ENCODE measurements at places on chromosomes 16 and 17. TPM values are rescaled to one million over a fixed set of nuclear protein-coding genes. Genes with fewer than 3 reads are reported as not detected.

Gene ARHGAP27
- total RNA-seq = 21.6 TPM

Gene SLFN12L
- total RNA-seq = 0.59 TPM

Gene SCN4A
- total RNA-seq = not detected

Gene TNP2
- total RNA-seq = not detected

Gene KRT222
- not detected for total RNA-seq

Gene GRB7
- 8.2 TPM for total RNA-seq

Gene NDRG4
- 23.6 TPM for total RNA-seq

Gene SRCIN1
- 6.6 TPM for total RNA-seq

Gene KRTAP16-1
- not detected for total RNA-seq

Gene HEATR9
- total RNA-seq = not detected

Gene CCL14
- 0.97 TPM for total RNA-seq

Gene CFAP97D1
- not detected for total RNA-seq

Gene ZSCAN10
- not detected for total RNA-seq

Gene TBC1D26
- total RNA-seq = 1.2 TPM

Gene MMP28
- total RNA-seq = 2.9 TPM

Gene DOC2B
- 45.3 TPM for total RNA-seq

Gene OTOP3
- total RNA-seq = not detected

Gene ALOX12
- total RNA-seq = not detected

Gene VTN
- total RNA-seq = 0.51 TPM

Gene PPL
- total RNA-seq = 16.0 TPM

Gene CX3CL1
- total RNA-seq = 31.2 TPM

Gene KCNH4
- total RNA-seq = not detected

Gene ZC3H7A
- total RNA-seq = 91.2 TPM

Gene C1QL1
- total RNA-seq = not detected

Gene CHD9NB
- total RNA-seq = 4.3 TPM

Gene DLX3
- total RNA-seq = not detected

Gene GPRC5B
- total RNA-seq = 24.6 TPM

Gene GGA2
- total RNA-seq = 96.0 TPM

Gene FKBP10
- 226 TPM for total RNA-seq

Gene XYLT1
- total RNA-seq = 42.2 TPM

Gene SMIM5
- not detected for total RNA-seq

Gene ITGB4
- 51.8 TPM for total RNA-seq

Gene SLC6A4
- total RNA-seq = not detected

Gene C16orf92
- total RNA-seq = not detected

Gene KRTAP2-1
- not detected for total RNA-seq

Gene SDK2
- 1.1 TPM for total RNA-seq

Gene PRSS21
- not detected for total RNA-seq

Gene ENPP7
- not detected for total RNA-seq

Gene ZG16
- total RNA-seq = not detected

Gene EFCAB13
- total RNA-seq = 14.3 TPM

Gene IGSF6
- total RNA-seq = 4.1 TPM

Gene PABPN1L
- total RNA-seq = not detected

Gene KIF2B
- total RNA-seq = not detected

Gene TBC1D3I
- not detected for total RNA-seq

Gene MILR1
- 0.59 TPM for total RNA-seq

Gene HS3ST2
- total RNA-seq = not detected

Gene GCGR
- total RNA-seq = not detected

Gene SLC13A2
- not detected for total RNA-seq

Gene RND2
- 0.88 TPM for total RNA-seq

Gene FNDC8
- not detected for total RNA-seq

Gene EVPLL
- not detected for total RNA-seq

Gene KRTAP4-16
- not detected for total RNA-seq

Gene GUCY2D
- total RNA-seq = not detected

Gene KRTAP9-1
- total RNA-seq = not detected

Gene SLFN5
- 13.8 TPM for total RNA-seq

Gene GLP2R
- total RNA-seq = 12.7 TPM

Measured in uterus (tissue), 4 donors.